SJSA1 (cell line): ENCODE measurements at places on chromosomes 3 and 15.

- DNase-seq, result no peak
Observed at GRCh38 chr3:16441371-16441875, 72.1 kb downstream of the RFTN1 start.

DNA sequence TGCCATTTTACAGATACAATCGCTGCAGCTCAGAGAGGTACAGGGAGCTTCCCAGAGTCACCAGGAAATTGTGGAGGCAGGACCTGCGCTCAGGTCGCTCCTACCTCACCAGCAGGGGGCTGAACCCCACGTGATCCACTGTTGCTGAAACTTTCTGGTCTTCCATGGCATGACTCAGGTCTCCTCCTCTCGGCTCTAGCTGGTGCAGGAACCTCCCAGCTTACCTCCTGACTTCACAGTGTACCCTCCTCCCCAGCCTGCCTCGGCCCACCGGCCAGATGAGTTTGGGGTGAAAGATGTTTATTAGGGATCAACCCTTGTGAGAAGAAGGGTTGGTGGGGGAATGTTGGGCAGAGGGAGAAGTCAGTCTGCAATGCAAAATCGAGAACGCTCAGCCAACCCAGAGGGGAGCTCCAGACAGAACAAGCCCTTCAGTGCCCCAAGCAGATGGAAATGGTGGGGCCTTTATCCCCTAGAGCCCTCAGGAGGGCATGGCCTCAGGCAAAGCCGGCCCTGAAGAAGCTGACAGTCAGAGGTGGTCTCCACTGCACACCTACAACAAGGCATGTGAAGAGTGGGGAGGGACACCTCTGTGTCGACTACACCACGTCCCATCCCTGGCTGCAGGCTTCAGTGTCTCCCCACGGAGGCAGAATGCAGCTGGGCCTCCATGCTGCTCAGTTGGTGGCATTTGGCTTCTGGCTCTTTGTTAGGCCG lies 118.6 kb upstream of the PRR20G start:
- DNase-seq, result peak; percentile 35

DNA sequence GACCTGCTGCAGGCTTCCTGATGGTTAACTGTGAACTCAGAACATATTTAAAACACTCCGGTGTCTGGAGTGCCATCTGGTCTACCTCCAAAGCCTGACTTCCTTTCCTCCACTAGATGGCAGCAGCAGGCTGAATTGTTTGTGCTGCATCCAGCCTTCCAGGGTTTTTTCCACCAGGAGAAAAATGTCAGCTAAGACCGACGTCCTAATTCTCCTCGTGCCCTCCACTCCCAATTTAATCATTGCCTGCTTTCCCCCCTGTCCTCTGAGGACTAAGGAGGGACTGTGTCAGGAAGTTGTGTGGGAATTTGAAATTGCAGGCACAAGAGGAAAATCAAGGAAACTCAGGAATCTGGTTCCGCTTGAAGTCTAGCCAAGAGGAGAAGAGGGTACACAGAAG lies 165.2 kb upstream of the UMPS start:
- peak; percentile 45 for DNase-seq

GRCh38 chr3:121592856-121593702 lies at the start of gene FBXO40:
Gene FBXO40, plus strand, starts transcription at chr3:121593379. Its CDS starts 27,197 bp downstream, at chr3:121620576.
- DNase-seq, result no peak

DNA sequence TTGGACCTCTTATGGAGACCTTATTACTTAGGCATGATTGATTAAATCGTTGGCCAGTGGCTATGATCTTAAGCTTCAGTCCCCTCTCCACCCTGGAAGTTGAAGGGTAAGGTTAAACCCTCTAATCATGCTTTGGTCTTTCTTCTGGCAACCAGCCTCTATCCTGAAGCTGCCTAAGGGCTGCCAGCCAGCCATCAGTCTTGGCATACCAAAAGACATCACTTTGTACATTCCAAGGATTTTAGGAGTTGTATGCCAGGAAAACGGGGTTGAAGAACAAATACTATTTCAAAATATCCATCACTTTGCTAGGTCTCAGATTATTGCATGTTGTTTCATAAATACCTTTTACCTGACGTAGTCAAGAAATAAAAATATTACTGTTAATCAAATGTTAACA lies 28.9 kb downstream of the UBE2E2 start:
- DNase-seq, result no peak

GRCh38 chr3:193589129-193589528 lies 3.9 kb upstream of the OPA1 start:
- DNase-seq, result no peak

DNA sequence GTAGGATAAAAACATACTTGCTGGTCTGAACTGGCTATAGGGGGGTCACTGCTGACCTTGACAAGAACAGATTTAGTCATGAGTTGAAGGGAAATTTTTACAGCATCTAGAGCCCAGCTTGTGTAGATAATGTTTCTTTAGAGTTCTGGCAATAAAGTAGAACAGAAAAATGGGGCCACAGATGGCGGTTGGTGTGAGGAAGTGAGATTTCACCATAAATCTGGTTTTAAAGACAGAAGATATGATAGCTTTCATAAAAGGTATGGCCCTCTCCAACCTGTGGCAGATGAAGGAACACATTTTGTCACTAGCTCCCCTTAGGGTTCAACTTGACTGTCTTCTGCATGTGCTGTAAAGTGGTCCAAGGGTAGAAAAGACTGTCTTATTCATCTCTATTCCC lies 24.3 kb upstream of the IMPDH2 start:
- DNase-seq, result no peak

DNA sequence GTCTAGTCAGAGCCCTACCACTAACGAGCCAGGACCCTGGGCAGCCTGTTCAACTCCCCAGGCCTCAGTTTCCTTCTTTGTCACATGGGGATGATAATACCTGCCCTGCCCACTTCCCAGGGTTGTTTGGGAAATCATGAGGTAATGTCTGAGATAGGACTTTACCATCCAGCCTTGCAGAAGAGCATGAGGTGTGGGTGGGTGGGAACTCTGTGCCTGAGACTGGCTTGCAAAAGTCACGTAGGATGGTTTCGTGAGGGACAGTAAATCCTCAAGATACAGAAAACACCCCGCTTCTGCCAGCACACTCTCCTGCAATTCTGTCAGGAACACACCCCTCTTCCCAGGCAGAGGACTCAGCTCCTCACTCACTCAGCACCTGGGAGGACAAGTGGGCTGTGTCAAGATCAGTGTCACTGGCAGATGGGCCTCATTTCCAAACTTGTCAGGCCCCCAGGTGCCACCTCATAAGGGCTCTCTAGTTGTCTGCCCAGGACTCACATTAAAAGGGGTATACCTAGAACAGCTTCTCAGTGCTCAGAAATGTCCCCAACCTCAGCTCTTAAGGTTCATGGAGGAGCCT lies 58.4 kb downstream of the DAPK2 start:
- DNase-seq, result no peak

- DNase-seq, result no peak
Observed at GRCh38 chr3:129015388-129016105, 14.4 kb downstream of the EFCC1 start.

DNA sequence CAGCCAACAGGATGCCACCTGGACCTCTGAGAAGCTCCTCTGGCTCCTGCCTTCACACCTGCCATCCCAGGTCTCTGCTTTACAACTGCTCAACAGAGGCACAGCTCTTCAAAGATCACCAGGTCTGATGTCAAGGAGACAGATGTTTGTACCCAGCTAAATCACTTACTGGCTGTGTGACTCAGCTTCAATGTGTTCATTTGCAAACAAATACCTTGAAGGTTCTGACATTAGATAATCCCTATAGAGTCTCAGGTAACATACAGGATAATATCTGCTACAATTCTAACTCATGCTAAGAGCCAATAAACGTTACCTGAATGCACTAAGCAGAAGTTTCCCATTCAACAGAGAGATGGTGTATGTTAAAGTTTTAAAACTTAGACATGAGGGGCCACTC lies 163.4 kb upstream of the IGF1R start:
- DNase-seq, result no peak

- no peak for DNase-seq
Observed at GRCh38 chr3:18886331-18886730, 262.0 kb upstream of the KCNH8 start.

GRCh38 chr3:42371776-42372175 lies 38.6 kb downstream of the LYZL4 start:
- DNase-seq, result no peak

- DNase-seq, result peak; percentile 95
Observed at GRCh38 chr3:186570096-186570940, at the start of gene DNAJB11. Gene DNAJB11, plus strand, starts transcription at chr3:186570720. Its CDS starts 178 bp downstream, at chr3:186570898.
